ENCODE measurements at places on chromosomes 13 and 19.

DNA sequence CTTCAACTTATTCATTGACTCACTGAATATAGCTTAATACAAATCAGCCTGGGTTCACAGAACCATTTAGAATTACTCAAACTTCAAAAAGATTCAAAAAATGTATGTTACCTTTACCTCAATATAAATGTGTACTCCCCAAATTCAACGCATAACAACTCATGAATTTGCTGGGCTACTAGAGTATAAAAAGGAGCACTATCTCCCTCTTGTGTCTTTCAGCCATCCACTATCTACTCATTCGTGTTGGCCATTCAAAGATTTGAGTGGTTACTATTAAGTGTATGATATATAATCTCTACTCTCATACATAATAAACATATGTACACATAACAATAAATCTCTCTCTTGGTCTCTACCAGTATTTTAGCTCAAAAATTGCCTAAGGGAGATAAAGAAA, 20.3 kb downstream of the INTS6 start:
- DNase-seq: no peak

DNA sequence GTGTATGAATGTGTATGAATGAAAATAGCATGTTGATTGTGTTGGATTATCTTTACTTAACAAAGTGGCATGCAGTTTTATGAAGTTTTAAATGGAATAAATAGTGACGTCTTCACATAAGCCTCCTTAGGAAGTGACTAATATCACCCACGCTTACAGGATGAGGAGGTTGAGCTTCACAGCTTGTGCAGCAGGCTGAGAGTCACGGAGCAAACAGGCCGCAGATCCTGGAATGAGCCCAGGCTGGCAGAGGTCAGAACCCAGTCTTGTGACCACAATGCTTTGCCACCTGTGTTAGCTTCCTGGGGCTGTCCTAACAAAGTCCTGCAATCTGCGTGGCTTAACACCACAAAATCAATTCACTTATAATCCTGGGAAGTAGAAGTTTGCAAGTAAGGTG, 20.8 kb downstream of the LAIR2 start:
- DNase-seq: peak; percentile 68

GRCh38 chr19:15299568-15300409, 32.5 kb downstream of the BRD4 start:
- DNase-seq: no peak

- DNase-seq: no peak
These were observed 13.2 kb upstream of the CRTC1 start for GRCh38 chr19:18670312-18670711.

DNA sequence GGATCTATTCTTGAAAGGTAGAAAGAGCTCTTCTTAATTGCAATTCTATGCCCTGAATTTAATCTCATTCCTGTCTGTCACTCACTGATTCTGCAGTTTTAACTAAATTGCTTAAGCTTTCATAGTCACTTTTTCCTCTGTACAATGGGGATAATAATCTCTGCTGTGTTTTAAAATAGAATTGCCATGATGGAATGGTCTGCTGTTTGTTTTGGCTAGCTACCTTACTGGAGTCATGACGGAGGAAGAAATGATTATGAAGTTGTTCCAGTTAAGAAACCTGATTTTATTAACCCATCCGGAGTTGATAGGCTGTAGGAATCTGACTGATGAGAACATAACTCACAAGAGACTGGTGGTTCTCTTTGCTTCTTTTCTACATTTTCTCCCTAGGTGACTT, 54.9 kb upstream of the ITM2B start:
- no peak for DNase-seq

GRCh38 chr19:919199-920050, 2.3 kb downstream of the KISS1R start:
- peak; percentile 68 for DNase-seq

- no peak for DNase-seq
These were observed 311.6 kb downstream of the MZT1 start for GRCh38 chr13:72415817-72416216.

GRCh38 chr19:49435670-49436069, 5.7 kb downstream of the SLC17A7 start:
- no peak for DNase-seq
